ENCODE measurements at places on chromosomes 11 and 22.

DNA sequence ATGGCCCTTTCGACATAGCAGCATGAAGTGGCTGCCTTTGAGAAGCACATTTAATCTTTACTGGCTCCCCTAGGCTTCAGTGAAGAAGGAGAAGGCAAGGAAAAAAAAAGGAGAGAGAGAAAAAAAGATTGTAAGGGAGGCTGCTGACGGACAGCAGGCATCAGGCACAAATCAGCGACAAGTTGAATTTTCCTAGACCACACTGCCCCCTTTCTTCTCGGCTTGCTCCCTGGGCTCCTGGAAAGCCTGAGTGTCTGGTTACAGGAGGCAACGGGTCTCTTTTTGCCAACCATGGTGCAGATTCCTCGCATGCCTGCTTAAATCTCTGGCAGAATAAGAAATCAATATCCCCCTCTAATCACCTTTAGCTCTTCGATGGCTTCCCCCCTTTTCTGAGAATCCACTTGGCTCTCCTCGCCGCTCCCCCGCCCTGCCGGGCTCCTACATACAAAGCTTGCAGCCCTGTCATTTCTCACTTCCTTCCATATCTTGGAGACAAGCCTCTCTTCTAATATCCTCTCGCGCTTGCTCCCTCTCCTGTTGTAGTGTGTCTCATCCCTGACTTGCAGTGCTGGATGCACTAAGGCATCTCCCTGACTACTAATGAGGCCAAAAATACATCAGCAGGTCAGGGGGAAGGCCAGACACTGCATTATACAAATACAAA, 14.3 kb downstream of the BLID start:
- peak; percentile 21 for DNase-seq

- peak; percentile 70 for DNase-seq
These were observed 1.1 kb upstream of the PITPNB start for GRCh38 chr22:27919942-27920755.

DNA sequence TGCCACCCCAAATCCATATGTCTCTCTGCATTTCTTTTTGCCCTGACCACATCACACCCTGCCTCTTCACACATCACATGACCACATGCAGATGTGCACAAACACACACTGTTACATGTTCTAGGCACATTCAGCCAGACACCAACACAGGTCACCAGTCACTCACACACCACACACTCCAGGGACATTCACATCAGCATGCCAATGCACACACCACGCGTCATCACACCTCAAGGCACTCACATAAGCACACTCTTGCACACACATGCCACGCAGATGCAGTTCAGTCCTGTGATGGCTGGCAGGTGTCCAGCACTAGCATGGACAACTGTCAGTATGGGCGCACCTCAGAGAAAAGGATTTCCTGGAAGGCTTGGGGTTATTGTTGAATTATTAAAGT, 77.0 kb upstream of the MYOD1 start:
- no peak for DNase-seq

DNA sequence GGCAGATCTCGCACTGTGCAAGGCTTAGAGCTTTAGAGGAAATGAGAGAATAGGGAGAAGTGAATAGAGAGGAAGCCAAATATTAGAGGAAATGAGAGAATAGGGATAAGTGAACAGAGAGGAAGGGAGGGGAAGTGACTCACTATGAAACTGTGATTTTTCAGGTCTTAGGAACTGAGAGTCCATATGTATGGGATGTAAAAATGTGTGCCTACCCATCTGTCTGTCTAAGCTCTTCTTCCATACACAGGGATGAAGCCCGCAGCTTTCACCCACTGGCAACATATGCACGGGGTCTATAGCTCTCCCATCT, 6.4 kb upstream of the CCDC86 start:
- peak; percentile 23 for DNase-seq

- DNase-seq, result no peak
These were observed 147.4 kb downstream of the TRIM29 start for GRCh38 chr11:119990309-119991021.

DNA sequence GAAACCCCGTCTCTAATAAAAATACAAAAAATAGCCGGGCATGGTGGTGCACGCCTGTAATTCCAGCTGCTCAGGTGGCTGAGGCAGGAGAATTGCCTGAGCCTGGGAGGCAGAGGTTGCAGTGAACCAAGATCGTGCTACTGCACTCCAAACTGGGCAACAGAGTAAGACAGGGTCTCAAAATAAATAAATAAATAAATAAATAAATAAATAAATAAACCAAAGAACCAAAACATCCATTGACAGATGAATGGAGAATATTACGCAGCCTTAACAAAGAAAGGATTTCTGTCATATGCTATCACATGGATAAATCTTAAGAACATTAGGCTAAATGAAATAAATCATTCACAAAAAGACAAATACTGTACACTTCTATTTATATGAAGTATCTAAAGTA, 11.1 kb upstream of the CSTF3 start:
- DNase-seq, result no peak

GRCh38 chr11:79117488-79117887, 323.3 kb downstream of the TENM4 start:
- no peak for DNase-seq

GRCh38 chr11:43580735-43581369, 99.7 kb upstream of the HSD17B12 start:
- DNase-seq, result no peak

DNA sequence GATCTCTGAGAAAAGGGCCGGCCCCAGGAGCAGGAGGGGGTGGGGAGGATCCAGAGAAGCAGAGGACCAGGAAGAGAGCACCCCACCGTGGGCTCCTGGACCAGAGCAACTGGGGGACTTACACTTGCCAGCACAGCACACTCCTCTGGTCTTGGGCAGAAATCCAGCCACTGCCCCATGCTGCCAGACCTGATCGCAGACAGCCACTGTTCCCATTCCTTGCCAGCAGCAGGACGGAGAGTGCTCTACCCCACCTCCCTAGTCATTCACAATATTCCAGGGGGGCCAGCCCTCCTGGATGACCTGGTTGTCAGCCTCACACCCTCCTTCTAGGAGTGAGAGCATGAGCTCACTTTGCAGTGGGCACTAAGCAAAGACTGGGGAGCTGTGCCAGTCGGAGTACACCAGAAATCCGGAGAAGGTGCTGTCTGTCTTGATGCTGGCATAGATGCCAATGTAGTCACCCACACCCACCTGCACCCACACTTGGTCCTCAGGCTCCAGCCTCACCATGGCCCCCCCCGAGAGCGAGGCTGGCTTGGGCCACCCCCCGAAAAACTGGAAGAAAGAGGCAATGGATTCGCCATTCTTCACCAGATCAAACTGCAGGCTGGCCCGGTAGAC, 1.6 kb downstream of the C1QTNF5 start:
- DNase-seq, result no peak

DNA sequence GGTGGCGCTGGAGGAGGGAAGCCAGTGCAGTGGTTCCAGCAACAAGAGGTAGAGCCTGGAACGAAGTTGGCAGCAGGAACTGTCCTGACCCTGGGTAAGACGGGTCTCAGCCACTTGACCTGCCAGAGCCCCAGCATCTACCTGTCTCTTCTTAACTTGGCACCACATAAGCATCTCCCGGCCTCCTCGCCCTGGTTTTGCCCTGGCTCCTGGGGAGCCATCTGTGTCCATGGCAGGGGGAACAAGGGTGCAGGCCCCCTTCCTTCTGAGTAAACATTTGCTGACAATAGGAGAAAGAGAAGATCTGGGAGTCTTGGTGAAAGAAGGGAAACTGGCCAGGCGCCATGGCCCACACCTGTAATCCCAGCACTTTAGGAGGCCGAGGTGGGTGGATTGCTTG, 12.8 kb downstream of the P2RY2 start:
- DNase-seq, result no peak

GRCh38 chr11:44199816-44200215, 104.3 kb downstream of the EXT2 start:
- DNase-seq, result no peak

DNA sequence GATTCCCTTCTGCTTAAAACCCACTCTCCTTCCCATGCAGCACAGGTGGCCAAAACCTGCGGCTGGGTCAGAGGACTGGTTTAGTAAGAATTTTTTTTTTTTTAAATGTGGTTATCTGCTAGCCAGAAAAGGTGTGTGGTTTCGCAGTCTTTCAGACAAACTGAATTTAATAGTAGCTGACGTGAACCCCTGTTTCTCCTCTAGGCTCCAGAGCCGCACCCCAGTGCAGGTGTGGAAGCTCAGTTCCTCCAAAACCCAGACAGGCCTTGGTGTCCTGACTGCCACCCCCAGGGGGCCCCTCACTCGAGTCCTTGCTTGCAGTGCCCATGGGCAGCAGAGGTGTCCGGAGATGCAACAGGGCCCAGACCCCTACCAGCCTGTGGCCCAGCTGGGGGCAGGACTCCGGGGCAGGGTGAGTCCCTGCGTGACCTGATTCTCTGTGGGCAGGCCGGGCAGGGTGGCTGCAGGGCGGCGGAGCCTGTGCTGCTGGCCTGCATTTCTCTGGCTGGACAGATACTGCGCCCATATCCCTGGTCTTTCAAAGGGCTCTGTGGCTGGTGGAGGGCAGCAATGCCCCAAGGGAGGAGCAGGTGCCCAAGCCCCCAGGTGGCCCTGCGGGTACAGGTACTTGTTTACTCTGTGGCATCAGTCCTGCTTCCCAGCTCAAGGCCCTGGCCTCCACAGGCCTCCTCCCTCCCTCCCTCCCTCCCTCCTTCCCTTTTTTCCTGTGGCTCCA, 15.2 kb downstream of the KCNQ1 start:
- no peak for DNase-seq

GRCh38 chr22:22888571-22889353, 1.1 kb downstream of the IGLL5 start:
- no peak for DNase-seq

DNA sequence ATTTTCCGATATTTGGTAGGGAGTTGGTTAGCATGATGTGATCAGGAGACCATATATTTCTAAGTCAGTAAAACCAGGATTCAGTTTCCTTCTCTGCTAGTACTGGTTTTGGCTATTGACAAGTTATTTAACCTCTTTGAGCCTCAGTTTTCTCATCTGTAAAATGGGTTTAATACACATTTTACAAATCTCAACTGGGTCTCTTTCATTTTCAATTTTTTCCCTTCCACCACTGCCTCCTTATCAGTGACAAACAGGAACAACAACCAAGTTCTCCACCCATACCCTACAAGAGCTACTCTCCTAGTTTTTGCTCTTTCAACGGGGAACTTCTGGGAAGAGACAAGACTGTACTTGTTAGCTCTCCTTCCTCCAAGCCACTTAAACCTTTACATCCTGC, 6.2 kb upstream of the APLP2 start:
- DNase-seq, result no peak

DNA sequence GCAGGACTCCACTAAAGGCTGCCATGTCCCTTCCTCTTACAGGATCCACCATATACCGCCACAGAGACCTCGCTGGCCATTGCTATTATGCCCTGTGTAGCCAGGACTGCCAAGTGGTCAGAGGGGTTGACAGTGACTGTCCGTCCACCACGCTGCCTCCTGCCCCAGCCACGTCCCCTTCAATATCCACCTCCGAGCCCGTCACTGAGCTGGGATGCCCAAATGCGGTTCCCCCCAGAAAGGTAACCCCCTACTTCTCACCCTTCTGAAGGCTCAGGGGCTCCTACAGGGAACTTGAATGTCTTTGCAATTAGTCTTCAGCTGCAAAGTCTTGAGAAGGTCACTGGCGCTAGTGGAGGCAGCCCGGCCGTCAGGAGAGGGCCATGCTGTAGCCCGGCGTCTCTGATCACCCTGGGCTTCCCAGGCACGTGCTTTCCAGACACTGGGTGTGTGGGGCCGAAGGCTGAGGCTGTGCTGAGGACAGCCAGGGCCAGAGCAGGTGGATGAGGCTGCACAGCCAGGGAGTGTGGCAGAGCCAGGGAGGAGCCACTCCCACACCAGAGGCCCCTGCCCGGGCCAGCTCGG, 30.0 kb upstream of the MUC5B start:
- no peak for DNase-seq

DNA sequence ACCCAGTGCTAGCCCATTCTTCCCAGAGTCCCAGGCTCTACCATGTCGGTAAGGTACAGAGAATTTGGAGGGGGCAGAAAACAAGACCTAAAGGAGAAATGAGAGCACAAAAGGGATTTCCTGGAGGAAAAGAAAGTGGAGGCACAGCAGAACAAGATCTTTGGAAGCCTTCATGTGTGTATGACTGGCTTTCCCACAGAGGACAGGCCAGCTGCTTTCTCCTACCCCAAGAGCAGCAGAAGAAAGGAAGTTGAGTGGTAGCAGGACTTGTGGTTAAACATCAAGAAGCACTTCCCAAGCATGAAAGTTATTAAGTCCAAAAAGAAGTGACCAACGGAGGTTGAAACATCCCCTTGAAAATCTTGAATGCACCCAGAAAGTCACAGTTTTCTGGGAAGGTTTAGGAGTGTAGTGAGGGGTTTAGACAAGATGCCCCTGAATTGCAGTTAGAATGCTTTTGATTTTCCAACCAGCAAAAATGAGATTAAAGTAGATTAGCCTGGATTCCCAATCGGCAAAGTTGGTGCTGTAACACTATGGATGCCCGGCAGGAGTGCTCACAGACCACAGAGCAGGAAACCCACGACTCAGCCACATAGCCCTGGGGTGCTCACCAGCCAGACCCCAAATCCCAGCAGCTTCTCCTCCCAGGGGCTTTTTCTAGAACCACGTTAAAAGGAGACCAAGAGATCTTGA, 608 bp downstream of the TMPRSS13 start:
- DNase-seq, result no peak

- peak; percentile 75 for DNase-seq
These were observed 28.1 kb upstream of the FBXO3 start for GRCh38 chr11:33802194-33802950.

DNA sequence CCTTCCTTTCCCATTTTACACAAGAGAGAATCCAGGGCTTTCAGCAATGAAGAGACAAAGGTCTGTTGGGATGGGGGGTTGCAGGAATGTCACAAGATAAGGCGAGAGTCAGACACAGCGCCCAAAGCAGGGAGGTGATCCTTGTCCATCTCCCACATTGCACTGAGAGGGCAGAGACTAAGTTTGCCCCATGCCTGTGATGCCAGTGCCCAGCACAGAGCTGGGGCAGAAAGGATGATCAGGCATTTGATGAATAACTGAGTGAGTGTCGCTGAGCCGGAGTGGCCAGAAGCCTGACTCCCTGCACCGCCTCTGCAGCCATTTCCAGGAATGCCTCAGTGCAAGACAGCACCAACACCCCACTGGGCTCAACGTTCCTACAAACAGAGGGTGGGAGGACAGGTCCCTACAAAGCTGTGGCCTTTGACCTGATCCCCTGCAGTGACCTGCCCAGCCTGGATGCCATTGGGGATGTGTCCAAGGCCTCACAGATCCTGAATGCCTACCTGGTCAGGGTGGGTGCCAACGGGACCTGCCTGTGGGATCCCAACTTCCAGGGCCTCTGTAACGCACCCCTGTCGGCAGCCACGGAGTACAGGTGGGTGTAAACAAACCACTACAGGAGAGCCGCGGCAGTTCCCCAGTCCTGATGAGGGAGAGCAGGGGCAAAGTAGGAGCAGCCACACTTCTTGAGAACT, 2.3 kb downstream of the UPK3A start:
- no peak for DNase-seq
